Nucleus accumbens (tissue), 56 donors: ENCODE measurements at places on chromosomes 13 and 19.

DNA sequence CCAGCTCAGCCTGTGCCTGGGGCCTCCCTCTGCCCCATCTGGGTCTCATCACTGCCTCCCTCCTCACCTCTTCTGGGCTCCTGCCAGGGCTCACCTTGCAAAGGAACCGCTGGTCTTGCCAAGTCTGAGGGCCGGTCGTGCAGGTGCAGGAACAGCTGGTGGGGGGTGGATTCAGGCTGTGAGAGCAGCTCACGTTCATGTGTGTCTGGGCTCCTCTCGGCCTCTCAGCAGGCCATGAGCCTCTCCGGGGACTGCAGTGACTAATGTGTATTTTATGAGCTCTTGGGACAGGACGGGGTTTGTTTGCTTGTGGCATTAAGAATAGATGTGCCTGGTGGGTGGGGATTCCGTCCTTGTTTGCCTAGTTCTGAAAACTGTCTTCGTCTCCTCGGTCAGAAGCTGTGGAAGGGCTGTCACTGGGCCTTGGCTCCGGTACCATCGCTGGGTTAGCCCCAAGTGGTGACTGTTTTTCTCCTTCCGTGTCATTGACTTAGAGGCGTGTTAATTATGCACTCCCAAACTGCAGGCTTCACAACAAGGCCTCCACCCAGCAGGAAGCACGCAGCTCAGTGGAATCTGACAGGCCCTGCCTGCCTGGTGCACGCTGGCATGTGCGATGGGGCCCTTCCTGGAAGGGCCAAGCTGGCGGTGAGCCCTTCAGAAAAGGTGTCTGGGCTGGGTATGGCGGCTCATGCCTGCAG is 77.6 kb downstream of the KDM4B start:
- no peak for DNase-seq

DNA sequence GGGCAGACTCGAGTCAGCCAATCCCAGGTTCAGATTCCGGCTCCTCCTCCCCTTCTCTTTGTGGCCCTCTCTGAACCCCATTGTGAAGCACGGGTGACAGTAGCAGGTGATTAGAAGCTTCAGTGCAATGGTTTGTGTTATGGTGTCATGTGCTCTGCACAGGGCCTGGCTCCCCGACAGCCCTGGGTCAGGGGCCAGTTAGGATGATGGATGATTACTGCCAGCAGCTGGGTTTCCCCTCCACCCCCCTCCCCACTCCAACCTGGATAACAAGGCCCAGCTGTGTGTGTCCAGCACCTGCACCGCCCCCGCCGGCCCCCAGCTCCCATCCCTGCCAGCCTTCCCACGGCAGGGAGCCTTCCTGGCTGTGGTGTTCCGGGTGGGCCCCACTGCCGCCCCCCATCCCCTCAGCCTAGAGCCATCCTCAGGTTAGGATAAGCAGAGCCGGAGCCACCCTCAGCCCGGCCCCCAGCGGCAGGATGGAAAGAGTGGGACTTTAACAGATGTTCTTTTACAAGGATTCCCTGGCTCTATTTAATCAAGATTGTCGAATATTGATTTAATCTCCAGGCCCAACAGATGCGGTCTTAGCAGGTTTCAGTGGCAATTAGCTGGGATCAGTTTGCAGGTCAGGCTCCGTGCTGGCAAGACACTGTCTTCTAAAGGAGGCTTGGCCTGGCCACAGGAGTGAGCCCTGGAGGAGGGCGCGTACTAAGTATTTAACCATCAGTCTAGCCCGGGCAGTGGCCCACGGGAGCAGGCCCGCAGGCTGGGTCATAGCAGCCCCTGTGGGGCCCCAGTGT is 156.2 kb downstream of the SIPA1L3 start:
- DNase-seq: no peak

GRCh38 chr19:7544626-7545025 is 9.1 kb downstream of the PNPLA6 start:
- DNase-seq: no peak

- DNase-seq: no peak
Observed at GRCh38 chr19:45354241-45354842, 13.8 kb downstream of the KLC3 start.

DNA sequence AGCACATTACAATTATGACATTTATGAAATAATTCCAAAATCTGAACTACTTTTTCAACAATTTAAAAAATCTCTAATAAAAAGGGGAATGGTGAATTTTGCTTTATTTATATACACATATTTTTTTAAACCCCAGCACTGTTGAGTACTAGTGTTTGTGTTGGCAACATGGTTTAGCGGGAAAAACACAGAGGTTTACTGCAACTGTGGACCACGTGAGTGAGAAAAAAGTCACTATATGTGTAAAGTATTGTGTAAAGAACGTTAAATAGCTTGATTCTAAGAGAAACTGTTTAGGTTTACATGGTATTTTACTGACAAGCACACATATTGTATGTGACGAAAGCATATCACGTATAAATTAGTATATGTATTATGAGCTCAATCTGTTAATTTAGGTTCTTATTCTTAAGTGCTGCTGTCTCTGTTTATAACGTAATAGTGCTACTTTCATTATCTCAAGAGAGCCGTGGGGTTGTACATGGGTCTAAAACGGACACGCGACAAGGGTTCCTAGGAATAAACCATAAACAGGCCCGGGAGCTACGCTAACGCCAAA is 617 bp downstream of the SKA3 start:
- DNase-seq: no peak

- no peak for DNase-seq
Observed at GRCh38 chr19:32661318-32661717, 13.7 kb downstream of the ANKRD27 start.

DNA sequence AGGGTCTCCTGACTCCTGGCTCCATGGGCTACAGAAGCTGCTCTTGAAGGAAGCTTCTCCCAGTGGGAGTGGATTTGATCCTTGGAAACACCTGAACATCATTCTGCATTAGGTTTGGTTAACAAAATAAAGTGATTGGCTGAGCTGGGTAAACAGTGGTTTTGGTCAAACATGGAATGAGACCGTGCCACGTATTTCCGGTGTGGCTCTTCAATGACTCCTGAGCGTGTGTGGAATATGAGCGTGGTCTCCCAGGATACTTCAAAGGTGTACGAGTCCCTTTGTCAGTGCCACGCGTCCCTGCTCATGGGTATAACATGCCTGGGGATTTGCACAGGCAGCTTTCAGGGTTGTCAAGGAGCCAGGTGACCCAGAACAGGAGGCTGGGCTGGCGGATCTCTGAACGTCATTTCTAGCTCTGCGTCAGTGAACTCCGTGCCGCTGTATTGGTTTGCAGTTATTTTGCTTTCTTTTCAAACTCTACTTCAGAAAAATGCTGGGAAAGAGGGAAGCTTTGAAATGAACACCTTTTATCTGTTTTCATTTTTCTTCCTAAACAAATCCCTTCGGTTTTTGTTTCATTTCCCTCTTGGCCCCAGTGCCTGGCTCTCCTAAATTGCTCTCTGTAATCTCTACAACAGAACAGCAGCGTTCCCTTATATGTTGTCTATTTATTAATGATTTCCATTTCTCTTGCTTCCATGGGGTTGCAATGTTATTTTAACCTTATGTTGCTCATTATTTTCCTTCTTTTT is 26.3 kb upstream of the GJB6 start:
- DNase-seq: no peak

DNA sequence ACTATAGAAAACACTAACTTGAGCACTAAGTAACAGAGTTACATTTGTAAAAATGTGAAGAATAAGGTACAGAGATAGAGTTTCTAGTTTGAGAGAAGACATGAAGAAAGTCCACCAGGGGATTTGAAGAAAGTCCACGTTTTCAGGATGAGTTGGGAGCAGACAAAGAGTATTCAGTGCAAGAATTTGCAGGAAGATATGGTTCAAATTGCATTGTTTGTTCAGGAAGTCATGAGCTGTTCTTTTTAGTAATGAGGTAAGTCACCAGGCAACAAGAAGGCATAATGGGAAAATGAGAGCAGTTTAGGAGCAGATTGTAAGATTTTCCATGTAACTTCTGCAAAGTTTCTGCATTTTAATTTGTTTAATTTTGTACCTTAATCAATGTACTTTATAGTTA is 618.0 kb downstream of the DACH1 start:
- DNase-seq: no peak

DNA sequence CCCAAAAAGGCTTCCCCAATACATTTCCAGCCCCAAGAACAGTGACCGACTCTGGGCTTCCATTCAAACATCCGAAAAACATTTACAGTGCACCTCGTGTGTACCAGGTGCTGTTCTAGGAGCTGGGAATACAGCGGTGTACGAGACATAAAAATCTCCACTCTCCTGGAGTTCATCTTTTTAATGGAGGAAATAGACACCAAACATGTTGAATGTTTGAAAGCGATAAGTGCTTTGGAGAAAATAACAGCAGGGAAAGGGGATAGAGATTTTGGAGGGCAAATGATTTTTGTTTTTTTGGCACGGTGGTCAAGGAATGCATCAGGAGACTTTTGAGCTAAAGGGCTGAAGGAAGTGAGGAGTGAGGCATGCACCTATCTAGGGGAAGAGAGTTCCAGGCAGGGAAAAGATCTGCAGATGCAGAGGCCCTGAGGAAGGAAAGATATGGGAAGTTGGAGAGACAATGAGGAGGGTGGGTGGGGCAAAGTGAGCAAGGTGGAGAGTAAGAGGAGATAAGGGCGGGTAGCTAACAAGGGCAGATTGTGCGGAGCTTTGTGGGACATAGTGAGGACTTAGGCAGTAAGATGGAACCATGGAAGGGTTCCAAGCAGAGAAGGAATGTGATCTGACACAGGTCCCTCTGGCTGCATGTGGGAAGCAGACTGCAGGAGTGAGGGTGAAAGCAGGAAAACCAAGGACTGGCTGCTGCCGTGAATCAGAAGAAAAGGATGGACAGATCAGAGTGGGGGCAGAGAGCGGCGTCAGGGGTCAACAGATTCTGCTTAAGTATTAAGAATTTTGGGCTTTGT is 703 bp upstream of the FBL start:
- no peak for DNase-seq

DNA sequence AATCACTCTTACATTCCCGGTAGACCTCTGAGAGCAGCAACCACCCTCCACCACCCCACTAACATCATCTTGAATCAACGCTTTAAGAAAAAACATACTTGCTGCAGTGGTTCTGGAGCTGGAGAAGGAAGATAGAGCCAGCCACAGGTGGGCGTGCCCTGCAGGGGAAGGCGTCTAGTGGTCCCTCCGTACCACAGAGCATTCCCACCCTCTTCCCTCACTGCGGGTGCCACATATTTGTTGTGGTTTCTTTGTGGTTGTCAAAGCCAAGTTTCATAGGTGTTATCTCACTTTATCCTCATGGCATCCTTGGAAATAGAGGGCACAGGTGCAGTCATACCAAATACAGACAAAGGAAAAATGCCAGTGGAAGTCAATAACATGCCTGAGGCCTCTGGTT is 22.2 kb downstream of the COL4A2 start:
- no peak for DNase-seq

DNA sequence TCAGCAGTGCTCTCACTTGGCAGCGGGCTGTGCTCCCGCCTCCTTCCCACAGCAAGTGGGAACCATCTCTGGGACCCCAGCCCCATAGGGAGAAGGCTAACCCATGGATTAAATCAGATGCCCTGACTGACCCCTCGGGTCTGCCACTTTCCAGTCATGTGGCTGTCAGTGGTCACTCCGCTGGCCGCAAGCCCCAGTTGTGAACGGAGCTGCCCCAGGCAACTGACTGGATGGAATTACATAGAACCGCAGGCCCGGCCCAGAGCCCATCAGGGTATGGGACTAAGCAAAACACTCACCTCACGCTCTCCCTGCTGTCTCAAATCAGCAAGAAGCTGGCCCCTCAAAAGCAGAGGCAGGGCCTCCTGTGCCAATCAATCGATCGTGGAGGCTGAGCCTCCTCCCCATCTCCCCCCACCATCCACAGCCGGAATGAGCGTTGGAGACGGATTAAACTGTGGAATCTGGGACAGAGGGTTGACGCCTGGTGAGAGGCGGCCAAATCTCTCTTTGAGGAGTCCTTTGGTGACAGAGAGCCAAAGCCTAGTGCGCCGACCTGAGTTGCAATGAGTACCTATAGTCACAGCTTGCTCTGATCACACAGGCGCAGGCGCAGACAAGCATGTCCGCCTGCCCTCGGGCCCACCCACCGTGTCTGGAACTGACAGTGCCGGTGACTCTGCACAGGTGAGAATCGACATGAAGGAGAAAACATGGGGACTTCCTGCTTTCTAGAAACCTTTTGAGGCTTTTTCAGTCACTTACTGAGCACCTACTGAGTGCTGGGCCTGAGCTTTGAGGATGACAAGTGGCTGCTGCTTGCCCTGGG is 38.7 kb downstream of the PBX4 start:
- no peak for DNase-seq
